NT2/D1 (cell line): ENCODE measurements at places on chromosomes 11 and 22.

GRCh38 chr22:42376711-42377554 is 55.3 kb downstream of the NFAM1 start:
- DNase-seq, result peak; percentile 73

DNA sequence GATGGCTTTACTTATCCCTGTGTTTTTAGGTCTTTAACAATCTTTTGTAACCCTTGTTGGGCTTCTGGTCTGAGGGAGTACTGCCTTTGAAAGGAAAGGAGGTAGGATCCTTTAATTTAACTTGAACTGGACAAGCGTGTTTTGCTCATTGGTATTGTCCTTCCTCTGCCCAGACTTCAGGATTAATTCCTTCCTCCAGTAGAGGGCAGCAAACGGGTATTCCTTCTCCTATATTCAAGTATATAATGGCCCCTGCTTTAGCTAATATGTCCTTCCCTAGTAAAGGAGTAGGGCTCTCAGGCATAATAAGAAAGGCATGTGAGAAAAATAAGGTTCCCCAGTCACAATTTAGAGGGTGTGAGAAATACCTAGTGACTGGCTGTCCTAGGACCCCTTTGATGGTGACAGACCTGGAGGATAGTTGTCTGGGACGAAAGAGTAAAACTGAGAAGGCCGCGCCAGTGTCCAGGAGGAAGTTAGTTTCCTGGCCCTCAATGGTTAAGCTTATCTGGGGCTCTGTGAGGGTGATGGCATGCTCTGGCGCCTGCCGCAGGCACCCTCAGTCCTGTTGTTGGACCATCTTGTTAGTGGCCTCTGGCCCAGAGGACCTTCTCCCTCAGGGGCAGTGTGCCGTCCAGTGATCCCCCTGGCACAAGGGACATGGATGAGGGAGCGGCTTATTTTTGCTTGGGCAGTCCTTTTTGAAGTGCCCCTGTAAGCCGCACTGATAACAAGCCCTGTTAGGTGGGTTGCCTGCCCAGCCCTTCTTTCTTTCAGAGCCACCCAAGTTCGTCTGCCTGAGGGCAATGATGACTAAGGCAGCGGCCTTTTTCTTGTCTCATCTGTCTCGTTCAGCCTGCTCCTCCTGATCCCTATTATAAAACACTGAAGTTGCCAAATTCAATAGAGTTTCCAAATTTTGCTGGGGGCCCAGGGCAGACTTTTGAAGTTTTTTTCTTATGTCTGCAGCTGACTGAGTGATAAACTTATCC is 51.8 kb downstream of the C11orf71 start:
- peak; percentile 58 for DNase-seq

DNA sequence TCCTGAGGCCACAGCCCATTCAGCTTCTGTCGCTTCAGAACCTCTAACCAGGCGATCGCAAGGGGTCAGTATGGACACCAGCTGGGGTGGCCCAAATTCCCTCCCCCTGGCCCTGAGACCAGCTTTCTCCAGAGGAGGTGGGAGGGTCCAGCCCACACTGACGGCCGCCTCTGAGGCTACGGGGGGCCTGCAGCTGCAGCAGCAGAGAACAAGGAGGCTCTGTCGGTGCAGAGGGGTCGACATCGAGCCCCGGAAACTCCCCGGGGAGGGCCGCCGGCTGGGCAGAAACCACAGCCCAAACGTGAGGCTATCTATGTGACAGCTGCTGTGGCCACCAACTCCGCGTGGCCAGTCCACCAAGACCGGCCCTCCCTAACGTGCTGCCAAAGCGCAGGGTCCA is 40.8 kb downstream of the ELFN2 start:
- no peak for DNase-seq

GRCh38 chr22:48953830-48954229 is 873.8 kb downstream of the BRD1 start:
- no peak for DNase-seq

- no peak for DNase-seq
Measured at GRCh38 chr11:64436000-64436399, 77.0 kb downstream of the RPS6KA4 start.

DNA sequence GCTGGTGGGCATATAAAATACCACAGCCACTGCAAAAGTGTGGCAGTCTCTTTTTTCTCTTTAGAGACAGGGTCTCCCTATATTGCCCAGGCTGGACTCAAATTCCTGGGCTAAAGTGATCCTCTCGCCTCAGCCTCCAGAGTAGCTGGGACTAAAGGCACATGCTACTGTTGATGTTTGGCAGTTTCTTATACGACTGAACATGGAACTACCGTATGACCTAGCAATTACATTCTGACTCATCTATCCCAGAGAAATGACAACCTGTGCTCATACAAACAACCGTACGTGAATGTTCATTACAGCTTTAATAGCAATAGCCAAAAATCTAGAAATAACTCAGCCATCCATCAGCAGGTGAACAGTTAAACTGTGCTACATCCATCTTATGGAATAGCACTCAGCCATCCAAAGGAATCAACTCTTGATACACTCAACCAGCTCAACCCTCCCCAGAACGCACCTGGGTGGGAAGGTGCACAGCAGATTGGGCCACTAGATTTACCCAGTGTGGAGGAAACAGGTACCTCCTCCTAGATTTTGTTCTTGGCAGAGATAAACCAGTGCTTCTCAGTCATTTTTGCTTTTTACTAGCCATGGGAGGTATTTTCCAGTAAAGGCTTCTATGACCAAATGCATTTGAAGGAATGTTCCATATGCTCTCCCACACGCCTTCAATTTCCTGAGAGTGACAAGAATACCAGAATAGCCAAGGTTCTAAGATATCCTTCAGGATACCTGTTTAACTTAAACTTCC is 130.5 kb downstream of the MED15 start:
- no peak for DNase-seq

DNA sequence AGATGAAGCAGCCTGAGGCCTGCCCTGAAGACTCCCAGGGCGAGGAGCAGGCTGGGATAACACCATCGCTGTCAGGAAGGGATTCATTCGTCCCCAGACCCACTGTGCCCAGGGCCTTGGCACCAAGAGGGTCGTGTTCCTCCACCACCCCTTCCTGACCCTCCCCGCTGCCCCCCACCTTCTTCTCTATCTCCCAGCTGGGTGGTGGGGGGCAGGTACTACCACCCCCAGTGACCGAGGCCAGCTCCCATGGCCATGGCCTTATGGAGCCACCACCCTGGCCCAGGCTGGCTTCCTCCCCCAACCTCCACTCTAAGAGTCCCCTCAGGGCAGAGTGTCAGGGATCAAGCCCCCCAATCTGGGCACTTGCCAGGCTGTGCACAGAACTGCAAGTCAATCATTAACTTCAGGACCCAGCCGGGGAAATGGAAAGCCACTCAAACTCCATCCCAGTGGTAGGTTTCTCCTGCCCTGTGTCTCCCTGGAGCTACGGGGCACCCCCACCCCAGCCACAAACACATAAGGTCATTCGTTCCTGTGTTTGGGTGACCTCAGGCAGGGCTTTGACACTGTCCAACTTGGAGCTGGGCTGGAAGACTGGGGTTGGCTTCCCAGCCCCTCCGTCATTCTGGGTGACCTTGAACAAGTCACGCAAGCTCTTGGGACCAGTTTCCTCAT is 33.3 kb upstream of the WNT11 start:
- no peak for DNase-seq

- DNase-seq, result no peak
Measured at GRCh38 chr22:33062361-33062760, 4.2 kb upstream of the SYN3 start.

DNA sequence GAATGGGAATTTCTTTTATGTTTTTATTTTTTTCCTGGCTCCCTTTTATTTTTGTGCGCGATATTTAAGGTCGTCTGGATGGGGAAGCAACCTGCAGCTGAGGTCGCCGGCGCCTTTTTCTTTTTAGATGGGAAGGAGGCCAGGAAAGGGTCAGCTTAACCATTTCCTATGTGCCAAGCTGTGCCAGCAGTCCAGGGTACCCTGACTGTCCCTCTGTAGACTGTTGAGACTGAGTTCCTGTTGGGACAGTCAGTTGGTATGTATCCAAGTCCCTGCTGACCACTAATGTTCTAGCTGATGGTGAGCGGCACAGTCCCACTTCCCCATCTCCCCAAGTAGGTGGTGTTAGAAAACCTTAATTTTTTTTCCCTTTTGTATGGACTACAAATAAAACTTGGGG is 10.5 kb downstream of the RBM14 start:
- no peak for DNase-seq
